ENCODE measurements at places on chromosomes 7 and 10. TPM values are rescaled to one million over a fixed set of nuclear protein-coding genes. Genes with fewer than 3 reads are reported as not detected.

DNA sequence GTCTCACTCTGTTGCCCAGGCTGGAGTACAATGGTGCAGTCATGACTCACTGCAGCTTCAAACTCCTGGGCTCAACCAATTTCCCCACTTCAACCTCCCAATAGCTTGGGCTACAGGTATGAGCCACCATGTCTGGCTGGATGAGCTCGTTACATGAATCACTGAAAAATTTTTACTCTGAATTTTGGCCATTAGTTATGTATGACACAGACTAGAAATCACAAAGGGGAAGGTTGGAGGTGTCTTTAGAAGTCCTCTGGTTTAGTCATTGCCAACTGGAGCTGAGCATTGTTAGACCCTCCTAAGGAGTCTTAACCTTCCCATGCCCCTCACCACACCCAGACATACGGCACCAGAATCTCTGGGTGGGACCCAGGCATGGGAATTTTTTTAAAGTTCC, 34.7 kb downstream of the SVIL start:
- no peak for DNase-seq

DNA sequence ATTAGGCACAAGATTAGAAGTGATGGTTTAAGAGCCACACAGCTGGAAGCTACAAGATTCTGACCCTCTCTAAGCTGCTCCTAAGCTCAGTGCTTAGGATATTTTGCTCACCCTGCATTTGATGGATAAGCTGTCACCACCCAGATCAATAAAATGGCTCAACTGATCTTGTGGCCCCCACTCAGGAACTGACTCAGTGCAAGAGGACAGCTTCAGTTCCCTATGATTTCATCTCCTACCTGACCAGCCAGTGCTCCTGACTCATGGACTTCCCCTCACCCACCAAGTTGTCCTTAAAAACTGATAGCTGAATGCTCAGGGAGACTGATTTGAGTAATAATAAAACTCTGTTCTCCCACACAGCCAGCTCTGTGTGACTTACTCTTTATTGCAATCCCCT, 833.8 kb downstream of the GRID1 start:
- no peak for DNase-seq

The LRRC17 gene
- total RNA-seq: 0.91 TPM

DNA sequence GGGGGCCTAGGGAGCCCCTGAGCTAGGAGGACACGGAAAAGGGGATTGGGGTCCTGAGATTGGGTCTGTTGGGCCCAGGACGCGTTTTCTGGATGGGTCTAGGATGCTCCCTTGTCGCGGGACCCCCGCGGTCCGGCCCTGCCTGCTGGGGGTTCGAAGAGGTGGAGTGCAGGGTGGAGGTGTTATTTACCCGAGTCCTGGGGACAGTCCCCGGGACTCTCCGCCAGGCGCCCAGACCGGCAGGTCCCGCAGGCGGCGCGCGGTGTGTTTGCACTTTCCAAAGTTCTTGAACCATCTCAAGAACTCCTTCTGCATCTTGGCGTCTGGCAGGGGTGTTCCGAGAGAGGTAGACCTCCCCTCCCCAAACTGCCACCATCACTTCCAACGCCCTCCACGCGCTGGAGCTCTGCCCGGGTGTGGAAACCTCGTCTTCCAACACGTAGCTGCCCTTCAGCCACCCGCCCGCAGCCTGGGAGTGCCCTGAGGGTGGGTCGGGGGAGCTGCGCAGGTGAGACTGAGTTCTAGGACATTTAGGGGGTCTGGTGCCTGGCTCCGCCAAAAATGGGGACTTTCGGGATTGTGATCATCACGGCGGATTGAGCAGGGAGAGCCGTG, 569 bp downstream of the CAV1 start:
- DNase-seq: peak; percentile 44

DNA sequence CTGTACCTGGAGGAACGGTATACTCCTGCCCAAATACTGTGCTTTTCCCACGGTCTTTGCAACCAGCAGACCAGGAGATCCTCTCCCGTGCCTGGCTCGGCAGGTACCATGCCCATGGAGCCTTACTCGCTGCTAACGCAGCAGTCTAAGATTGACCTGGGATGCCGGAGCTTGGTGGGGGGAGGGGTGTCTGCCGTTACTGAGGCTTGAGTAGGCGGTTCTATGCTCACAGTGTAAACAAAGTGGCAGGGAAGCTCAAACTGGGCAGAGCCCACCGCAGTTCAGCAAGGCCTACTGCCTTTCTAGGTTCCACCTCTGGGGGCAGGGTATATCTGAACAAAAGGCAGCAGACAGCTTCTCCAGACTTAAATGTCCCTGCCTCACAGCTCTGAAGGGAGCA, 22.7 kb downstream of the VPS41 start:
- DNase-seq: no peak

- DNase-seq: no peak
These were observed 59.4 kb upstream of the EMX2 start for GRCh38 chr10:117483056-117483590.

All from colonic mucosa (tissue), 4 donors.